ENCODE measurements at places on chromosomes 5 and 9. TPM values are rescaled to one million over a fixed set of nuclear protein-coding genes. Genes with fewer than 3 reads are reported as not detected.

TRIM32 gene
- total RNA-seq = 17.5 TPM

ADAMTSL1 gene
- total RNA-seq = 31.5 TPM

CHMP5 gene
- 105 TPM for total RNA-seq

SYNPO gene
- 6.9 TPM for total RNA-seq

ZNF618 gene
- total RNA-seq = 13.8 TPM

FGF18 gene
- total RNA-seq = 2.3 TPM

ENC1 gene
- 99.6 TPM for total RNA-seq

SLCO6A1 gene
- total RNA-seq = not detected

SLC4A9 gene
- total RNA-seq = 0.30 TPM

DNA sequence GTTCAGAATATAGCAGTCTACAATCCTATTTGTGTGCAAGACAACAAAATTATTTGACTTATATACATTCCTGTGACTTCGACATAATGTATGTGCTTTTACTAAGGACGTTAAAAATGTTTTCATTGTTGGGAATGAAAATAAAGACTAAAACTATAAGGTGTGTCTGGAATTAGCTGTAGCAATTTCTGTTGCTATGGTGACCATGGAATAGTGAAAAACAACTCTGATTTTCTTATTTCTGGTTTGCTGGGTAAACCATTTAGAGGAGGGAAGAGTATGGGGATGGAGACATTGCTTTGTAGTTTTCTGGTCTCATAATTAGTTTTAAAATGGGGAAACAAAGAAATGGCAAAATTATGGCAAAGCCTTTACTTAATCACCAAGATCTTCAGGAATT, 343.2 kb downstream of the SEMA5A start:
- no peak overlapping the region for H3K4me3 ChIP-seq
- no peaks in the 10 kb centered on the region for H3K4me1 ChIP-seq
- no peak for DNase-seq
- H3K27ac ChIP-seq = no peak overlapping the region

DNA sequence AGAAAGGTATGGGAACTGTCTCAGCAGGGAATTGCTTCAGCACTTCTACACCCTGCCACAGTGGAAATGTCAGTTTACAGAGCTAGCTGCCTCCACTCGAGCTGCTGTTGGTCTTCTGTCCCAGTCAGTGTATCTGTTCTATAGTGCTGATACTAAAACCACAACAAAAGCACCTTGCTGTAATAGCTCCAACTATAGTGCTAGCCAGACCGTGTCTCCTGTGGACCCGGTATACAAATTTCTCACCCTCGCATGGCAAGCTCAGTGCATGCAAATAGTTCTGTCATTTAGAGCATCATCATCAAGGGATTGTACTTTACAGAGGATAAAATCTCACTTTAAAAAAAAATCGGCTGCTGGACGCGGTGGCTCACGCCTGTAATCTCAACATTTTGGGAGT, 51.5 kb upstream of the IQGAP2 start:
- H3K27me3 ChIP-seq = no peaks in the 10 kb centered on the region
- H3K27ac ChIP-seq = no peak overlapping the region
- DNase-seq = no peak
- no peaks in the 10 kb centered on the region for H3K36me3 ChIP-seq

- H3K4me3 ChIP-seq = peak overlapping the region; percentile 68
- H3K27me3 ChIP-seq = no peaks in the 10 kb centered on the region
- H3K27ac ChIP-seq = peak overlapping the region; percentile 97
- peaks cover 29% of the 10 kb centered on the region for H3K4me1 ChIP-seq
Observed at GRCh38 chr9:35814106-35814840, 569 bp downstream of the HINT2 start.

DNA sequence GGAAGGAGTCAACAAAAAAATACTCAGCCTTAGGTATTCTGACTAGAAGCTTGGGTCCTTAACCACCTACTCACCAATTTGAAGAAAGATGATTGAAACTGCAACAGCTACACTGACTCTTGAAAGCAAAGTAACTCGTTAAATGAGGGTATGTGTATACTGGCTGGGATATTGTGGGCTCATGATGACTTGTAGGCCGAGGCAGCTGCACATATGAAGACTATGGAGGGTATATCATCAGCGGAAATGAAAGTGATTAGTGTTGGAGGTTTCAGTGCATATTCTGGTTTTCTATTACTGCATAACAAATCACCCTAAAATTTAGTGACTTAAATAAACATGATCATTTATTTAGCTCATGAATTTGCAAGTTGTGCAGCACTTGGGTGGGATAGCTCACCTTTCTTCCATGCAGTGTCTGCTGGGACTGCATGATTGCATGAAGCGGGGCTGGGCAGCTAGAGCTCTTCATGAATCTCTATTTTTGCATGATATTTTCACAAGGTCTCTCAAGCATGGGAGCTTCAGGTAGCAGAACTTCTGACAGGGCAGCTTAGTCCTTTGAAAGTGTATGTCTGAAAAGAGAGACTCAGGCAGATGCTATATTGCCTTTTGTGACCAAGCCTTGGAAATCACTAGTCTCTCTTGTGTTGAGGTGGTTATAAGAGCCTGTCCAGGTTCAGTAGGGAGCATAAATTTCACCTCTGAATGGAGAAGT, 96.1 kb upstream of the CDKN2B start:
- H3K27ac ChIP-seq = no peak overlapping the region
- H3K4me1 ChIP-seq = no peaks in the 10 kb centered on the region
- H3K4me3 ChIP-seq = no peak overlapping the region
- no peaks in the 10 kb centered on the region for H3K27me3 ChIP-seq
- DNase-seq = no peak
- H3K36me3 ChIP-seq = no peaks in the 10 kb centered on the region

DNA sequence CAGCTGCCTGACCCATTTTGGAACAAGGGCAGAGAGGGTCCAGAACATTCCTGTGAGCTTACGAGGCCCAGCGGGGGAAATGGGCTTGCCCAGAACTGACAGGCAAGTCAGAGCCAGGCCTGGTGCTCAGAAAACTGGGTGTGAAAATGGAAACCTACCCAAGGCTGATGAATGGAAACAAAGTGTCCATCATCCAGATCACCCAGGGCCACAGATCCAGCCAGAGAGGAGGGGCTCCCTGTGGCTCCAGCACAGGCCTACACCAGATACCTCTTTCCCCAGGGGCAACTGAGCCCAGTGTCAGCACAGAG, 3.1 kb downstream of the CLTB start:
- DNase-seq = peak; percentile 36
- no peak overlapping the region for H3K4me3 ChIP-seq
- peaks cover 39% of the 10 kb centered on the region for H3K36me3 ChIP-seq
- H3K27me3 ChIP-seq = no peaks in the 10 kb centered on the region
- H3K27ac ChIP-seq = peak overlapping the region; percentile 2

- H3K27me3 ChIP-seq = no peaks in the 10 kb centered on the region
- H3K36me3 ChIP-seq = peaks cover 7% of the 10 kb centered on the region
- no peak for DNase-seq
- peaks cover 5% of the 10 kb centered on the region for H3K4me1 ChIP-seq
- peak overlapping the region; percentile 97 for H3K27ac ChIP-seq
Observed at GRCh38 chr5:157732130-157732514, 902 bp downstream of the THG1L start.

- no peak overlapping the region for H3K4me3 ChIP-seq
- H3K27me3 ChIP-seq = no peaks in the 10 kb centered on the region
- peaks cover 16% of the 10 kb centered on the region for H3K4me1 ChIP-seq
- H3K27ac ChIP-seq = peak overlapping the region; percentile 10
- H3K36me3 ChIP-seq = peaks cover 3% of the 10 kb centered on the region
Observed at GRCh38 chr5:167951116-167951515, 340.3 kb upstream of the WWC1 start.

DNA sequence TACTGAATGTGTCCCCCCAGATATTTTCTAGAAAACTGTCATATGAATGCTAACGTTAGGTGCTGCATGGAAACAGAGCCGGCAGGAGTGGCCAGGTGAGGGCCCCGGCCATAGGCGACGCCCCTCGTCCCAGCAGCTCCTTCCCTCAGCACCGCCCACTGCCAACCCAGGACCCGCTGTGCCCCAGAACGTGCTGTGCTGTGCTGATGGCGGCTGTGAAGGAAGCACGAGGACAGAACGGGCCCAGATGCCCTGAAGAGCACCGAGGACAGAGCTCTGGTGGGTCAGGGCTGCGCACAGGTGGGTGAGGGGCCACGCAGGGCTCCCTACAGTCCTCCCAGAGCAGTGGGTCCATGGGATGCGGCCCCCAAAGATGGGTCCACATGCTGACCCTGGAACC, 30.3 kb downstream of the LPCAT1 start:
- H3K4me1 ChIP-seq = peaks cover 34% of the 10 kb centered on the region
- H3K4me3 ChIP-seq = no peak overlapping the region
- H3K36me3 ChIP-seq = peaks cover 88% of the 10 kb centered on the region
- DNase-seq = no peak
- H3K27ac ChIP-seq = no peak overlapping the region

DNA sequence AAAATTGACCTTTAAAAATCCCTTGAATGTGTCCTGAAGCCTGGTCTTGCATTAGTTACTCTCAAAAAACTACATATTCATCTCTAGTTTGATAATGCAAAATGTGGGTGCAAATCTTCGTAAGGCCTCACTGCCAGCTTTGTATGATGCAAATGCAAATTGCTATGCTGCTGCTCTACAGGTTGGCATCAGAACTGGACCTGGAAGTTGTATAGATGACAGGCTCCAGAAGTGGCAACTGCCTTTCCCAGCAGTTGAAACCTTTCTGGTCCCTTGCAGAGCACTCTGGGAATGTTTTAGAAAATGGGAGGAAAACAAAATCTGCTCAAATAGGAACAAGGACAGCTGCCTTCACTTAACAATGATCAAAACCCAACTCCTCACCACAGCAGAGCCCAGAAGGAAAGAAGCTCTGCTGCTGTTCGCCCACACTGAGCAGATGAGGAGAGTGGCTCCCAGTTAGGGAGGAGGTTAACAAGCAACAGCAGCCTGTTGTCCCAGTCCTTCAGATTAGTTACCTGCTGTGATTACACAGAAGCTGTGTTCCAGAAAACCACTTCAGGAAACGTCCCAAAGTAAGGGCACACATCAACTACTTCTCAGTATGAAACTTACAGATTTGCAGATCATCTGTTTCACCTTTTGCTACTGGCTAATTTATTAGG, 93.5 kb downstream of the PLPP1 start:
- peaks cover 26% of the 10 kb centered on the region for H3K4me1 ChIP-seq
- H3K27ac ChIP-seq = no peak overlapping the region
- H3K36me3 ChIP-seq = no peaks in the 10 kb centered on the region
- no peaks in the 10 kb centered on the region for H3K27me3 ChIP-seq

GRCh38 chr9:131418143-131419025, 24.5 kb downstream of the PRRC2B start:
- peaks cover 64% of the 10 kb centered on the region for H3K4me1 ChIP-seq
- H3K36me3 ChIP-seq = peaks cover 22% of the 10 kb centered on the region
- H3K4me3 ChIP-seq = no peak overlapping the region
- peak overlapping the region; percentile 1 for H3K27ac ChIP-seq
- no peaks in the 10 kb centered on the region for H3K27me3 ChIP-seq

DNA sequence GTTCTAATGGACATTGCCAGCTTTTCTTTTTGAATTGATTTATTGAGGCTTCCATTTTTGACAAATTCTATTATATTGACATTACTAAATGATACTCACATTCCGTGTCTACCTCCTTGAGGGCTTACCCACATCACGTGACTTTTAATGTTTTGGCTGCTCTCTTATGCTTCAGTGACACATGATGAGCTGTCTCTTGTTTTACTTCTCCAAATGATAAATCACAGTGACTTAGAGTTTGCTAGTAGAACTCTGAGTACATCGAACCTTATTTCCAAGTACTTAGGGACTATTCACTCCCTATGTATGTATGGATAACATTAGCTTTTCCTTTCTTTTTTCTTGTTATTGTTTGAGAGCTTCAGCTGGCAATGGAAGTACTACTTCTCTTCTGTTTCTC, 169.8 kb upstream of the KCNN2 start:
- no peaks in the 10 kb centered on the region for H3K4me1 ChIP-seq
- DNase-seq = no peak
- H3K36me3 ChIP-seq = no peaks in the 10 kb centered on the region
- no peak overlapping the region for H3K4me3 ChIP-seq

GRCh38 chr5:148443998-148444397, 60.2 kb downstream of the FBXO38 start:
- peak; percentile 95 for DNase-seq
- no peak overlapping the region for H3K4me3 ChIP-seq

DNA sequence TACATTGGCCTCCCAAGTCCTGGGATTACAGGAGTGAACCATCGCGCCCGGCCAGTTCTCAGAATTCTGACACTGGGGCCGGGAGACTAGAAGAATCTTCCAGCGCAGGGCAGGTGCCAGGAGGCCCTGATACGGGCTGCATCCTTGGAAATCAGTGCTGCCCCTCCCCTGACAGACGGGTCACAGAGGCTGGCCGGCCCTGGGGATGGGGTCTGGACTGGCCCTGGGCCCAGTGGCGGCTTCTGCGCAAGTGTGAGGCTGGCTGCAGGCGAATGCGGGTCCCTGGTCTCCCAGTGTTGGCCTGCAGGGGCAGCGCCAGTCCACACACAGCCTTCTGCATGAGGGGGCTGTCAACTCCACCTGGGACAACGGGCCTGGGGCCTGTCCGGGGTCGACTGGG, 831 bp upstream of the TBC1D9B start:
- H3K27ac ChIP-seq = no peak overlapping the region
- no peaks in the 10 kb centered on the region for H3K27me3 ChIP-seq

GRCh38 chr9:121299467-121300282, 31.7 kb downstream of the GSN start:
- peaks cover 20% of the 10 kb centered on the region for H3K36me3 ChIP-seq
- peak; percentile 33 for DNase-seq
- peaks cover 44% of the 10 kb centered on the region for H3K4me1 ChIP-seq
- H3K27ac ChIP-seq = peak overlapping the region; percentile 84
- H3K27me3 ChIP-seq = peaks cover 10% of the 10 kb centered on the region

All from spinal cord (tissue), 10 donors.